ENCODE measurements at places on chromosomes 2 and 18.

- DNase-seq: no peak
Observed at GRCh38 chr18:32711862-32712261, 61.0 kb downstream of the KLHL14 start.

DNA sequence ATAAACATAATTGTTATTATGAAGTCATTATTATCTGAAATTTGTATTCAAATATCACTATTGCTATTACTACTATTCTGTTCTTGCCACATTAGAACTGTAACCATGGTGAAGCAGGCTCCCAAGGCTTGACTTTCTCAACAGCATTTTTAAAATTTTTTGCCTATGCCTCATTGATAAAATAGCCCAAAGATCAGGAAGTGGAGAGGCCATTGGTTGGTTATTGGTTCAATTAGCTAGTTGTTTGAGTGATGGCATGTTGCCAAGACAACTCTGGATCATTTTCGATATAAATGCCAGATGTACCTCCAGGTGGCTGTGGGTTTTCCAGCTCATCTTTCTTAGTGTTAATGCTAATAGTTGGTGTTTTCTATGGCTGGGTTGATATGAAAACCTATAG lies 513.5 kb downstream of the TRIB2 start:
- DNase-seq: no peak

- no peak for DNase-seq
Observed at GRCh38 chr2:149832324-149832723, 244.7 kb upstream of the MMADHC start.

- DNase-seq: no peak
Observed at GRCh38 chr18:7147399-7147798, 29.8 kb upstream of the LAMA1 start.

DNA sequence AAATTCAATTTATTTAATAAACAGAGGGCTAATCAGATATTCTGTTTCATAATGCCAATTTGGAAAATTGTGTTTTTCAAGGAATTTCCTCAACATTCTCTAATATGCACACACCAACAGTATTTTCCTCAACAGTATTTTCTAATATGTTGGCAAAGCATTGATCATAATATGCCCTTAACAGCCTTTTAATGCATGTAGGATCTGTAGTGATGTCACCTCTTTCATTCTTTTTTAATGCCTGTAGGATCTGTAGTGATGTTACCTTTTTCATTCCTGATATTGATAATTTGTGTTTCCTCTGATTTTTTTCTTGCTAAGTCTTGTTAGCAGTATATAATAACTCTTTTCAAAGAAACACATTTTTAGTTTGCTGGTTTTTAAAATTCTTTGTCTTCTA lies 15.9 kb downstream of the VWA3B start:
- no peak for DNase-seq

DNA sequence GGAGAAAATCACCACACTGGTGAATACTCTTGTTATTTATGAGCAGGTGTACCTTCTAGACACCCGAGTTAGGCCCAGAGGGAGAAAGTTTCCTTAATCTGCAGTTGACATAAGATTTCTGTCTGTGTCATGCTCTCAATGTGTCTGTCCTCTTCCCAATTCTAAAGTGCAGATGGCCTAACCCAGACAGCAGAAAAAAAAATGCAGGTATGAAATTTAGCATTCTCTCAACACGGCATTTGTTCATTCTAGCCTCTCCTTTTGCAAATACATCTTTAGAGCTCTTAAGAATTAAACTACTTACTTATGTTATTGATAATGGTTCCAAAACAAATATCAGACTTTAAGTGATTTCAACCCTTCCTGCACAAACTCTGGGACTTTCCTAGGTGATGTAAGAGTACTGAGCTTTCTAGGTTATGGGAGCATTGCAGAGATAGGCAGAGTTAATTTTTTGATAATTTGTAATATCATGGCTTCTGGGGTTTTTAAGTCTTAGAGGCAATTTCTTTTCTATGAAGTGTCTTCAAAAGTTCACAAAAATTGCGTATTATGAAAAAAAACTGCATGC lies 32.9 kb upstream of the ITGB6 start:
- no peak for DNase-seq

DNA sequence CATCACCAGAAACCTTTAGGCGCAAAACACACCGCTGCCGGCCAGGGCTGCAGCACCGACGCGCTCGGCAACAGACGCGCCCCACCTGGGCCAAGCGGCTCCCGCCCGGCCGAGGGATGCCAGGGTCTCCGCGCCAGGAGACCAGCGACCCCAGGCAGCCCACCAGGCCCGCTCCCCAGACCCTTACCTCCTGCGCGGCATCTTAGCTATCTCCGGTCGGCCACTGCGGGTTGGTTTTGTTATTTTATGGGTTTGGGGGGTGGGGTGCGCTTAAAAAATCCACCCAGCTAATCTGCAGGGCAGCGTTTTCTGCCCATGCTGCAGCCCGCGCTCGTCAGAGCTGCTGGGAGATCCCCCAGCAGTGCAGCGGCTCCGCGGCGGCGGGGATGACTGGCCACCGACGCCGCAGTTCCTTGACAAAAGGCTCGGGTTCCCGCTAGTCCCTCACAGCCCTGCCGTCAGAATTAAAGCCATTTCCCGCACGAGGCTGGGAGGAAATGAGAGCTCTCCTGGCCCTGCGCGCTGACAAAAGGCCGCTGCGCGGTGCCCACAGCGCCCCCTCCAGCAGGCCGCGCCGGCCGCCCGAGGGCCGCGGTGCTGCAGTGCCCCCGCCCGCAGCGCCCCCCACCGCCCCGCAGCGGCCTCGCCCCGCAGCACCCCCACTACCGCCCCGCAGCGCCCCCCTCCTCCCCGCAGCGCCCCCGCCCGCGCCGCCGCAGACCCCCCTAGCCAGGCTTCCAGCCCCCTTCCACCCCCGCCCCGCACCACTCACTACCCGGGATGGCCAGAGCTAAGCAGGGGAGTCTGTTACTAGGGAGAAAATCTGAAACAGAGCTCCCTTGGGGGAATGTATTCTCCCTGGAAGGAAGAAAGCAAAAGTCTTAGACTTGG lies at the start of gene ADD2:
TSS of gene ADD2 (minus strand) at position 502 of the 891 bp plus-strand sequence. CDS start 61,792 bp downstream, outside the sequence.
- peak; percentile 41 for DNase-seq

- no peak for DNase-seq
Observed at GRCh38 chr2:121635371-121635770, 13.9 kb downstream of the CLASP1 start.

DNA sequence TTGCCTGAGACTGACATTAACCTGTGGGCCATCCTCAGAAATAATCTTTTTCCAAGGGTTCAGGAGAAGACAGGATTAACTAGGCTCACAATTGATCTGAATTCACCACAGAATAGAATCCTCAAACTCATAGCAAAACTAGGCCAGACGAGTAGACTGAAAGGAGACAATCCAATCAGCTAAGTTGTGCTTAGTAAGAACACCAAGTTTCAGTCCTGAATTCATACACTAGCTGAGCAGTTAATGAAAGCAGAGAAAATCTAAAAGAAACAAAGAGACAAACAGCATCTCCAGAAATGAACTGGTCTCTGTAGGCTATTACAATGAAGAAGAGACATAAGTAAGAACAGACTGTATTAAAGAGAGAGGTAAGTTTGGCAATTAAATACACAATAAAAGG lies 89.5 kb downstream of the GORASP2 start:
- no peak for DNase-seq

- DNase-seq: no peak
Observed at GRCh38 chr2:211836409-211836808, 702.2 kb downstream of the ERBB4 start.

- DNase-seq: no peak
Observed at GRCh38 chr2:100196786-100197494, 54.5 kb upstream of the AFF3 start.

DNA sequence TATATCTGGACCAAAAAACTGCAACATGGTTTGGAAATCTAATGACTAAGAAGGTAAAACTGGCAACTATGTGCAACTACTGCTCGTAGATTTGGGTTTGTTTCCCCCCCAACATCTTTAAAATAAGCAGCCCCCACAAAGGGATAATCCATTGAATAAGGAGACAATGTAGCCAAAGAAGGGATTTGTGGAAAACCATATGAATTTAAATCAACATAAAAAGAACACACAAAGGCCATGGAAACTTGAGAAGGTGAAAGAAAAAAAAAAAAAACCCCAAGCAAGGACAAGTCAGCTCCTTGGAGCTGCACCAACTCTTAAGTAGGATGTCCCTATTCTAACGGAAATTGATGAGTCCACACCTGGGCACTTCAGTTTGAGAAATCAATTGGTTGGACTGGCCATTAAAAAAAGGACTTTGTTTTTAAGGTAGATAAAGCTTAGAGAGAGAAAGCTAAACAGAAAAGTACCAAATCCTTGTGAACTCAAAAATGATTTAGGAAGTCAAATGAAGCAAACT lies 53.7 kb upstream of the ST8SIA5 start:
- no peak for DNase-seq

DNA sequence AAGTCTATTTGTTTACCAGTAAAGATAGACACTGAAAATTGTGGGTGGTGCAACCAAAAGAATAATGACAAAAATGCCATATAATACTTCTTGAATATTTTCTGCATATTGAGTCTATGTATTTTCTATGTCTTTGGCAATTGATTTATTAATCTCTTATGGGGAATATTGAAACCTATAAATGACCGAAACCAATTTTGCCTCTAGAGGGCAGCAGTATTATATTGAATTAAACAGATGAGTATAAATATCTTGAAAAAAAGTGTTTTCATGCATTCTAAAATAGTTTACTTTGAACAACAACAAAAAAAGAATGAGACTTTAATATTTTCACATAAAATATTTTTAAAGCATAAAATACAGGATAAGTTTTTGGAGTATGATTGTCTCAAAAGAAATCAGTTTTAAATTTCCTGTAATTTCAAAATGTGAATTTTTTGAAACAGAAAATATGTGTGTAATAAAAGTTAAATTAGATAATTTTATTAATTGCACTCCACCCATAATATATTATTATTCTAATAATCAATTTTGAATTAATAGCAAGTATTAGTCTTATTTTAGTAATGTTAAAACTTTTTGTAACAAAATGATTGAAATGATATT lies 49.9 kb upstream of the CALCRL start:
- no peak for DNase-seq

DNA sequence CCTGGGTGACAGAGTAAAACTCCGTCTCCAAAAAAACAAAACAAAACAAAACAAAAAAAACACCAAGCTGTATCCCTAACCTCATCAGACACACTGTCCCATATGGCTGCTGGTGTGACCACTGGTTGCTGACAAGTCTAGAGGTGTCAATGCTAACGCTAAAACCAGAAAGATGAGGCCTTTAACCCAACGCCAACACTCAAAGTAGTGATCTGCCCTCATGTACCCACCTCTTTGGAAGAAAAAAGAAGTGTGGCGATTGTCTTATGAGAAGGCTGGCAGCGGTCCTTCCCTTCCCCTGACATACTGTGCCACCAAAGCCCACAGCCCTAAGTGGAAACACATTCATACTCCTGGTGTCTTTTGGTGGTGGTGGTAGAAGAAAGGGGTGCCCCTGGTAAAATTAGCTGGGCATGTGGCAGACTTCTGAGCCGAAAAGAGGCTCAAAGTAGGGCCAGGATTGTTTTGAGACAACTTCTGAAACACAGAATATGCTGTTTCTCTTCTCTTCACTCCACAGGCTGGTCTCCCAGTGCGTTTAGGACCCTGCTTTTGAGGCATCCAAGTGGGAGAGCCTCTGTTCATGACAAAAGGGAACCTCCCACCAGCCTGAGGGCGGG lies 9.8 kb downstream of the SERTAD2 start:
- DNase-seq: no peak

- no peak for DNase-seq
Observed at GRCh38 chr2:236824836-236825235, 255.2 kb downstream of the ACKR3 start.

GRCh38 chr2:81894451-81894990 lies 1590.0 kb upstream of the LRRTM1 start:
- DNase-seq: no peak

DNA sequence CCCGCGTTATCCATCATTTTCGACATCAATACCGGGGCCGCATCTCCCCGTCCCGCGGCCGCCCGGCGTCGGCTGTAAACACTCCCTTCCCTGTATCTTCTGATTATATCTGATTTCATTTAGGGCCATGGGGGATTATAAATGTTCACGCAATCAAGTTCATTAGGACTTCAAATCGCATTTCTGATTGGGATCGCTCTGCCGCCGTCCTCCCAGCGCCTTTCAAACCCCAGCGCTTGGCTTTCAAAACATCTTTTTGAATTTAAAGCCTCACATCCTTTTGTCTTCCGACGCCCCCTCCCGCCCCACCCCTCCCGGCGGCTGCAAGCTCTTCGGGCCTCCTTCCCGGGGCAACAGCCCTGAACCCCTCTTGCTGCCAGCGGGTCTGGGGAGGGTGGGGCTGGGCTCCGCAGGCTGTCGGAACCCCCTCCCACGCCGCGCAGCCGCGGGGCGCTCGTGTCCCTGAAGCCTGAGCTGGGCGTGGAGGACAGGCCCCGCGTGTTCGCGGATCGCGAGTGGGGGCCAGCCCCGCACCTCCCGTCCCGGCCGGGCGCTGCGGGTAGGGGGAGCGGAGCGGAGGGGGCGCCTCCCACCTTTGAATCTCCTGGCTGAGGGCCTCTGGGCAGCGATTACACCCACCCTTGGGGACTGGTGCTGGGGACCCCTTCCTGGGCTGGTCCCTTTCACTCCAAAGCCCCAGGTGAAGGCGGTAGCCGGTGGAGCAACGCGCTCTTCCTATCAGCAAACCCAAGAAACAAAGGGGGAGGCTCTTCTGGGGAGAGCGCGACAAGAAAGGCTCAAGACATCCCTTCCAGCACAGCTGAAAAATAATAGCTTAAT lies 11.3 kb upstream of the GBX2 start:
- no peak for DNase-seq

DNA sequence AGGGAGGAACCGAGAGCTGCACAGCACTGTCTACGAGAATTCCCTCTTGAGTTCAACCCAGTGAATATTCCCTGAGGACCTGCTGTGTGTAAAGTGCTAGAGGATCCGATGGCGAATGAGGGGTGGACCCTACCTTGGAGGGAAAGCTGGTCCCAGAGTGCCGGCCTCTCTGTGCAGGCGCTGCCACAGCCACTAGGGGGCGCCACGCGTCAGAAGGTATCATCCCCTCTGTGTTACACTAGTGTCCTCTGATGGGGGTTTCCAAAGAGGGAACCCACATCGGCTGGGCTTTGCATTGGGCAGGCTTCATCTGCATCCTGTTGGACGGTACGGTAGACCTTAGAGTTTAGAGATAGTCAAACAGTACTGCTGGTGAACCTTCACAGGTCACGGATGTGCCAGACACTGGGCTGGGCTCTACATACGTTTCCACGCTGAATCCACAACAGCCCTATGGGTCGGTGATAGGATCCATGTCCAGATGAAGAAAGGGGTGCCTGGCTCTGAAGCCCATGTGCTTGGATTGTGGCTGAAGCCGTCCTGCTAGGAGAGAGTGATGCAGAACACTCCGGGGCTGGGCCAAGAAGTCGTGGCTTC lies 39.0 kb downstream of the COA5 start:
- peak; percentile 62 for DNase-seq

GRCh38 chr2:152548996-152549395 lies 168.3 kb downstream of the PRPF40A start:
- no peak for DNase-seq

All from stimulated activated CD4-positive, alpha-beta T cell treated with anti-CD3 and anti-CD28 coated beads, Interleukin-1b, Interleukin-23, amount 100 ng/mL, for 24 hours (primary cell).